Activated naive CD4-positive, alpha-beta T cell treated with Interleukin-2 at 50 U/mL for 16 hours (primary cell): ENCODE measurements at places on chromosomes 11 and 22.

DNA sequence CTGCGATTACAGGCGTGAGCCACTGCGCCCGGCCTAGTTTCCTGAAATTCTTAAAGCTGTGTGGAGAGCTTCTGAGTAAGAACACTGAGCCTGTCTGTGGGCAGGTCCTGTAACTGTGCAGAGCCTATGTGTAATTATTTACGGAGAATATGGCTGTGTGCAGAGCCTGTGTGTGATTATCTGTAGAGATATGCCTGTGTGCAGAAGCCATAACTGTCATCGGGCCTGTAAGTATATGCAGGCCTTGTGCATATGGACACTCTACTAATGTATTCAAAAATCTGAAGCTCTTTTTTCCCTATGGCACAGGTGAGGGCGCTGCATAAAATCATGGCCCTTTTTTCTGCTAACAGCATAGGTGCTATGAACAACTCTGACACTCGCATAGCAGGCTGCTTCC, at the start of gene OR52B6:
TSS of gene OR52B6 (plus strand) at position 301 of the 400 bp plus-strand sequence. CDS start at position 301, 0 bp downstream.
- no peak for DNase-seq

DNA sequence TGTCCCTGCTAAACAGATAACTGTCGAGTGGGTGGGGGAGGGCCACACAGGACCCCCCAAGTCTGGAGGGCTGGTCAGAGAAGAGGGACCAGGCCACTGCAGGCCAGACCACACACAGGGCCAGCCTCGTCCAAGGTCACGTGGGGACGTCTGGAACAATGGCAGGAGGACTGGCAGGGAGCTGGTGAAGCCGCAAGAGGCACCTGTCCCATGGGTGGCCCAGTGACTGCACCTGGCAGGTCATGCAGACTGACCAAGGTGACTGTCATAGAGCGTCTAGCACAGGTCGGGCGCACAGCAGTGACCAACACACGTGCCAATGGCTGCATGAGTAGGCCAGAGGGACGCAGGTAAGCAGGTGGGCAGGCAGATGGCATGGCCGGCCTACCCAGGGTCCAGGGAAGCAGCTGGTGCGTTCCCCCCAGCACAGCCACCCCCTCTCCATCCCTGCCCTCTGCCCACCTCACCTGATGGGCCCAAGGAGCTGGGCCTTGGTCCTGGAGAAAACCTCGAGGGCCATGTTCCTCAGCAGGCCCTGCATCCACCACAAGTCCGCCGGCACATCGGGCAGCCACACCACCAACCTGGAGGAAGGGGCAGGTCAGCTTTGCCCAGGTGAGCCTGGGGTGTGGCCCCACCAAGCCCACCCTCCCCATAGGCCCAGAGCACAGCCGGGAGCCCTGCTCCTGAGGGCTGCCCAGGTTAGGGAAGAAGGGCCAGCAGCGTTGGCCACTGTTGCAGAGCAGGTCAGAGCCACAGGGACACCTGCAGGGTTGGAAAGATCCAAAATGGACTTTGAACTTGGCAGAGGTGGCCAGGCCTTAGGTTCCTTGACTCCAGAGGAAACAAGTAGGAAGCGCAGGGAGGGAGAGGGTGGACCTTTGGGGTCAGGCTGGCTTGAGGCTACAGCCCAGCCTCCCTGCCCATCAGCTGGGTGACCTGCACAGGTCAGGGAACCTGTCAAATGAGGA, 10.4 kb downstream of the PNPLA5 start:
- no peak for DNase-seq

DNA sequence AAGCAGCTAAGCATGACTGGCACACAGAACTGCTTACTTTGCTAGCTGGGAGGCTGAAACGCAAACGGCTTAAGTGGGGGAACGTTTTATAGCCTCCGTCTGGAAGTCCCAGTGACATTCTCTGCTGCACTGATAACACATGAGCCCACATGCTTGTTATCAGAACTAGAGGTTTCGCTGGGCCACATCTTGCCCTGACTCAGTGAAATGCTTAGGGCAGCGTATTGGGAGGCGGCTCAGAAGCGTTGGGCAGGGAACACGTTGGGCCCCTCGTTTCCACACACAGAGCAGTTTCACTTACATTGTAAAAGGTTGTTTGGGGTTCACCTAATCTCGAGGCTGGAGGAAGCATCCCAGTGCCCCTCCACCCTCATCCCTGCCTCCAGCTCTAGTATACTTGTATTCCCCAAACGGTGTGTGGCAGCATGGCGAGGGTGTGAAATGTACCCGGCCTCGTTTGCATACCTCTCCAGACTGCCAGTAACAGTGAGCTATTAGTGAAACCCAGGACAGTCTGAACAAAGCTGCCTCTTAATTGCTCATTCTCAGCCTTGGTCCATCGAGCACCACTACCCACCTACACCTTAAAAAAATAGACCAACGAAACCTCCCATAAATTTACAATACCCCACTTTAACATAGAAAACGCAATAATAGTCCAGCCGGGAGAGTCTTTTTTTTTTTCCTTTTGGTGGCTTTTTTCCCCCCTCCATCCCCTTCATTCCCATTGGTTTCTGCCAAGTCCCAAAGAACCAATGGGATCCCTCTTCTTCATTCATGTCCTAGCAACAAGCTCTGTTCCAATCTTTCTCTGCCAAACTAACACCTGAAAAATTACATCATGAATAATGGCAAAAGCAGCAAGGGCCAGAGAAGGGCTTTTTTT, 218.8 kb upstream of the SORL1-AS1 start:
- no peak for DNase-seq

DNA sequence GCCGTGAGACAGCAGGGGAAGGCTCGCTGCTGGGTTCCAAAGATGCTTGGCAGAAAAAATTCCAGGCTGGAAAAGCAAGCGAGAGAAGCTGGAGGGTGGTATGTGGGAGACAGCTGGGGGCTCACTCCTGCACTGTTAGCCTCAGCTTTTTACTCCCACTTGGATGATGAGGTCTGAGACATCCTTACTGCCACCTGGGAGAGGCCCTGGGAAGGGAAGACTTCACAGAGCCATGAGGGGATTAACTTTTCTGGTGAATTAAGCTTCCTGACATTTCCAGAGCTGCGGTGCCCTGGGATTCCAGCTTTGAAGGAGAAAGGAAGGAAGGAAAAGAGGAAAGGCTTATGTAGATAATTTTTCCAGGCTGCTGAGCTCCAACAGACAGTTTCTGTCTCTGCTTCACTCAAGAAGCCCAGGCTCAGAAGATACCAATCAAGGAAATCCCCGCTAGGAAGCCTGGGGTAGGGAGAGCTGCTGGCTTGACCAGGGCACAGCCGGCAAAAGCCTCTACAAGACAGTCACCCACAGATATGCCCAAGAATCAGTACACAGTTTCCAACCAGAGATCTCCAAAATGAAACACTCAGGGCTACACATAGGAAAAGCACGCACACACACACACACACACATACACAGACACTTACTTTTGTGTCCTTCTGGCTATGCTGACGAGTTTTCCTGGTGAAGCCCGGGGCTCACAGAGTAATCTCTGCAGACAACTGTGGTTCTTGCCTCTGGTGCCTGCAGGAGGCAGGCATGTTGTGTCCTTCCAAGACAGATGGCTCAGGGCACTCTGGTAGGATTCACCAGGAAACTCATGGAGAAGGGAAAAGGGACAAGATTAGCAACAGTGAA, 907 bp downstream of the MCHR1 start:
- no peak for DNase-seq

DNA sequence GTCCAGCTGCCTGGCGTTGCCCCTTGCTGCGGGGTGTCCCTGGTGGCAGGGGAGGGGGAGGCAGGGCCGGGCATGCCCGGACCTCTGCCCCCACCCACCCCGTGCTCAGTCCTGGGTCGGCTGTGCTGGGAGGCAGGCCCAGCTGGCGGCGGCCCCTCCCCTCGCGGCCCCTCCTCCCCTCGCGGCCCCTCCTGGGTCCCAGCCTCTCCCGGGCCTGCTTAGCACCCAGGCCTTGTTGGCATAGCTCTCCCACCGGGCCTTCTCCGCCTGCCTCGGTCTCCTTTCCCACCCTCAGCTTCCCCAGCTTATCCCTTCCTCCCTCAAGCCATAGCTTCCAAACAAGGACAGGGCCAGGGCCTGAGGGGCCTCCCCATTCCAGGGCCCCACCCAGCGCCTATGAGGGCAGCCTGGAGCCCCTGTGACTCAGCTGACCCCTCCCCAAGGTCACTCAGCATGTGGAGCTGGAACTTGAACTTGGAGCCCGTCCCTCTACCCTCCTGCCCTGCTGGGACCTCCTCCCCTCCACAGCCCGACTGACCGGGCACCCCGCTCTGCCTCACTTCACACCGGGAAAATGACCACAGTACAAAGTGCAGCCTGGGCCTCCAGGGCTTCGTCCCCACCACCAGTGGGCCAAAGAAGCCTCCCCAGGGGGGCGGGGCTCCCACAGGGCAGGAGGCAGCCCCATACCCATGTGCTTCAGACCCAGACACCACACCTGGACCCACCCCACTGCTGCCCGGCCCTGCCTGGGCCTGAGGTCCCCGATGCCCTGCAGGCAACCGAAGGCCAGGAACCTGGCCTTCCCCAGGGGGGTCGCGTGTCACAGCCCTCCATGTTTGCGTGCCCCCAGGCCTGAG, 1.2 kb downstream of the EPS8L2 start:
- DNase-seq = no peak

DNA sequence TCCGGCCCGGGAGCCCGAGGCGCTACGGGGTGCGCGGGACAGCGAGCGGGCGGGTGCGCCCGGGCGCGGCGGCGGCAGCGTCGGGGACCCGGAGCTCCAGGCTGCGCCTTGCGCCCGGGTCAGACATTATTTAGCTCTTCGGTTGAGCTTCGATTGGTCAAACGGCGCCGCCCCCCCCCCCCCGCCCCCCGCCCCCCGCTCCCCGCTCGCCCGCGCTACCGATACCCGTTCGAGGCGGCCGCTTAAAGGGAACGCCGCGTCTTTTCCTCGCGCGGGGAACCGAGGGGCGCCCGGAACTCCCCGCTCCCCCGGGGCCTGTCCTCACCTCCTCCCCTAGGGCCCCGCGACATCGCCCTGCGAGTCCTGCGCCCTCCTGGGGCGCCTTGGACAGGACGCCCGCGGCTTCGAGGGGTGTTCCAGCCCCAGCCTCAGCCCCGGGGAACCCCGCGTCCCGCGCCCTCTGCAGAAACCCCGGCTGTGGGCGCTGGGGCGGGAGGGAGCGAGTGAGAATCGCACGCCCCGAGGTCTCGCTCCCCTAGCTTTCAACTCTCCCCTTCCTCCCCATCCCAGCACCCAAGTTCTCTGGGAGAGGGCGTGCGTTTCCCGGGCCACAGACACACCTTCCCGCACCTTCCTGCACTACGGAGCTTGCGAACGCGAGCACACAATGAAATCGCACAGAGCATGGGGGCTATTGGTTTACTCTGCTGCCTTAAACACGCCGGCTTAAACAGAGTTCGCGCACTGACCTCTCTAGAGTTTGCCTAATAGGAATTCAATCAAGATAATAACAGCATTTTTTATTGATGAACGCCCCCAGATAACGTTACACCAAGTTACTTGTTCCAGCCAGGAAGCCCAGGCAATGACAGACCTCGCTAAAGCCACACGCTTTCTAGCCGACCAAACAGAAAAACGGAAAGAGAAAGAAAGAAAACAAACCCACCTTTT, at the start of gene BDNF:
TSS of gene BDNF (minus strand) at position 105 of the 951 bp plus-strand sequence. CDS start 41,891 bp downstream, outside the sequence.
- no peak for DNase-seq

DNA sequence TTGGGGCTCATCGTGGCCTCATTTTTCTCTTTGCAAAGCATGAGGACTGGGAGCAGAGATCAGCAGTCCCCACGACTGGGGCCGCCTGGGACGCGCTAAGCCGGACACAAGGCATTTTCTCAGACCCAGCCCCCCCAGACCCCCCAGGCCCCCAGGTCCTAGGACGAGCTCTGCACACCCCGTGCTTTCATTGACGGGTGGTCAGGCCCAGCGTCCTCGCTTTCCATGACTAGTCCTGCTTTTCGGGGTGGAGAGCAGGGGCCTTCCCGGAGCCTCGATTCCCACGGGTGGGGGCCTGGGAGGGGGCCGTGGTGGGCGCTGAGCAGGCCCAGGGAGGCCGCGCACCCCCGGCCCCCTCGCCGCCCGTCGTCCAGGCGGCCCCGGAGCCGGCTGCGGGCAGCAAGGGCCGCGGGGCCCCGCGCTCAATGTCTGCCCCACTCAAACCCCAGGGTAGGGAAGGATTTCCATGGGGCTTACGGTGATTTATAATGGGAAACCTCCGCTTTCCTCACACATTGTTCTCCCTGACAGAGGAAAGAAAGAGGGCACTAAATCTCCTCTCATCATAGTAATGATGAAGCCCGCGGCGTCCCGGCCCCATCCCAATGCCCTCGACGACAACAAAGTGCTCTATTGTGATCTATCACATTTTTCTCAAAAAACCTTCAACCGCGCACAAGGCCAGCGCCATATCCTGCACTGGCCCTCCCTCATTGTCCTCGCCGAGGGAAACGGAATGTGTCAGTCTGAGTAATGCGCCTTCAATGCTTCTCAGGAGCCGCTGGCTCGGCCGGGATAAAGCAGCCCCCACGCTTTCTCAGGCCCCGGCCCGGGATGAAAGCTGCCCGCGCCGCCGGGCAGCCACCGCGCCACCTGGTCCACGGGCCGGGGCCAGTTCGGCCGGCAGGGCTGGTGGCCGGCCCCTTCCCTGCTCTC, 10.4 kb upstream of the LINC01488 start:
- DNase-seq = no peak

DNA sequence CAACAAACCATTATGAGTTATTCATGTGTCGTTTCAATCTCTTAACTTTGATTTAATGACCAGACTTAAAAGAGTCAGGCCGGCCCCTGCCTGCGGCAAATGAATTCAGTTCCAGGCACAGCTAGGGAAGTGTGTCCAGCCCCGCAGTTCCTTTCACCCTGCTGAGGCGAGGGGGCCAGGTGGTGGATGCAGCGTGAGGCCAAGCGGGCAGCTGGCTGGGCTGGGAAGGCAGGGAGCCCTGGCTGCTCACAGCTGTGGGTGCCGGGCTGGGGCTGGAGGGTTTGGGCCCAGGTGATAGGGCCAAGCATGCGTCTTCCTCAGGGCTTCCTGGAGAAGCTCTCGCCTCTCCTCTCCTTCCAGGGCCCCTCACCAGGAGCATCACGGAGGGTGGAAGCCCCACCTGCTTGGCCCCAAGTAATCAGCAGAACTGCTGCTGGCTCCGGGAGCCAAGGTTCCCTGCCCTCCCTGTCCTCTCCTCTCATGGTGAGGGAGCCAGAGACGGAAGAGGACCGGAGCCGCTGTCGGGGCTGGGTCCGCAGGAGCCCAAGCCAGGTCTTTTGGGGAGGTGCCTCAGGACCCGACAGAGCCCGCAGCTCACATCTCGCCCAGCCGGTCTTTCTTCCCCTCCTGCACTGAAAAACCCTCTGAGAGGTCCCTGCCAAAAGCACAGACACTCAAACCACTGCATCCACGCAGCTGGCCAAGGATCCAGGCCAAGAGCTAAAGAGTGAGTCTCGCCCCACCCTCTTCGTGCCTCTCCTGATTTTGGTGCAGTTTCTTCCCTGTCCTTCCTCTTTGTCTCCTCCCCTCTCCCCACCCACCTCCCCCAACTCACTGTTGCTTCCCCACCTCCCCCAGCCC, 97.0 kb downstream of the ST3GAL4 start:
- DNase-seq = no peak

GRCh38 chr22:23632178-23632577, at the start of gene DRICH1:
Gene DRICH1 (minus strand): TSS chr22:23632321. CDS start chr22:23632023, 298 bp downstream.
- DNase-seq = no peak

DNA sequence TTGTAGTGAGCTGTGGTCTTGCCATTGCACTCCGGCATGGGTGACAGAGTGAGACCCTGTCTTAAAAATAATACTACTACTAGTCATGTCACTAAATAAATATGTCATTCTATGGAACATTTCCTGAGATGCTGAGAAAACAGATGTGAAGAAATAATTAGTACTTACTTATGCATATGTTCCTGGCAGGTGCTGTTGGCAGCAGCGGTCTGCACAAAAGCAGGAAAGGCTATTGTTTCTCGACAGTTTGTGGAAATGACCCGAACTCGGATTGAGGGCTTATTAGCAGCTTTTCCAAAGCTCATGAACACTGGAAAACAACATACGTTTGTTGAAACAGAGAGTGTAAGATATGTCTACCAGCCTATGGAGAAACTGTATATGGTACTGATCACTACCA, 8.8 kb downstream of the ARCN1 start:
- DNase-seq = no peak
